Dermis blood vessel endothelial cell (primary cell): ENCODE measurements at places on chromosomes 16 and 17. TPM values are rescaled to one million over a fixed set of nuclear protein-coding genes. Genes with fewer than 3 reads are reported as not detected.

Gene MT1E
- 13.8 and 103 TPM in 2 replicates for total RNA-seq

- DNase-seq, result no peak
These were observed 32.4 kb downstream of the SCNN1B start for GRCh38 chr16:23334457-23334853.

DNA sequence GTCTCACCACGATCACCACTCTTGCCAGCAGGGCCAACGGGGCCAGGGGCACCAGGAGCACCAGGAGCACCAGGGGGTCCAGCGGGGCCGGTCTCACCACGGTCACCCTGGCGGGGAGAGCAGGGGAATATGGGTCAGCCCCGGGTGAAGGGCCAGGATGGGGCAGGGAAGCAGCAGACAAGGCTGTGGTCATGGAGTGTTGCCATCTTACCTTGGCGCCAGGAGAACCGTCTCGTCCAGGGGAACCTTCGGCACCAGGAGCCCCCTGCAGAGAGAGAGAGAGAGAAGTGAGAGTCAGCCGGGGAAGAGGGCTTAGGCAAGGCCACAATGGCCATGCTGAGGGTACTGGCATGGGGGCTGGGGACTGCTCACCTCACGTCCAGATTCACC, 12.9 kb downstream of the COL1A1 start:
- no peak for DNase-seq

DNA sequence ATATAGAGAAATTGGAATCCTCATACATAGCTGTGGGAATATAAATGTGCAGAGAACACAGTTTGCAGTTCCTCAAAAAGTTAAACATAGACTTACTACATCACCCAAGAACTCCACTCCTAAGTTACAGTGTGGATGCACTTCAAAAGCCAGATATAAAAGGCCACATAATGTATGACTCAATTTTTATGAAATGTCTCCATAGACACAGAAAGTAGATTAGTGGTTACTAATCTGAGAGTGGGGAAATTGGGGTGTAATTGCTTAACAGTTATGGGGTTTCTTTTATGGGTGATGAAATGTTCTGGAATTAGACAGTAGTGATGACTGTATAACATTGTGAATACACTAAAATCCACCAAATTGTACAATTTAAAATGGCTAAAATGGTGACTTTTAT, 60.9 kb downstream of the CACNG1 start:
- DNase-seq, result no peak

GRCh38 chr17:31111183-31111582, 16.4 kb downstream of the NF1 start:
- DNase-seq, result no peak
